ENCODE measurements at places on chromosomes 11 and 22.

- peak; percentile 44 for DNase-seq
These were observed 12.9 kb upstream of the WT1 start for GRCh38 chr11:32448232-32448631.

DNA sequence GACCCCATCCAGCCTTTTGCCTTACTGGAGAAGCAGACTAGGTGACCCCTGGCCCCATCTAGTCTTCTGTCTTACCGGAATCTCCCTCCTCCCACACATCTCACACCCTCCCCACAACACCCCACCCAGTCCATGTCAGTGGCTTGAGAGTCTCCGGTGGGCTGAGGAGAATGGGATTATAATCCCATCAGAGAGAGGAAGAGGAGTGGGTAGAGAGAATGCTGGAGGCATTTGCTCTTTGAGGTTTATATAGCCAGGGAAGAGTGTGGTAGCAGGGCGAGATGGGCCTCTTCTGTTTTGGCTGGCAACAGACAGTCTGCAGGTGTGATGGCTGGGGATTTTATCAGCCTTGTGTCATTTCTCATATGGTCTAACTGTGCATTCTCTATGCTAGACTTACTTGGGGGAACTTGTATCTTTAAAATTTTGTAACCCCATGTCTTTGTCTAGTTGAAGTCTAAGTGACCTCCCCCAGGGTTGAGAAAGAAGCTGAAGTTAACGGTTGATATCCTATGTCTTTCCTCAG lies 50.3 kb downstream of the GRAMD1B start:
- DNase-seq: no peak

GRCh38 chr11:30023074-30023473 lies 6.2 kb upstream of the KCNA4 start:
- DNase-seq: no peak

DNA sequence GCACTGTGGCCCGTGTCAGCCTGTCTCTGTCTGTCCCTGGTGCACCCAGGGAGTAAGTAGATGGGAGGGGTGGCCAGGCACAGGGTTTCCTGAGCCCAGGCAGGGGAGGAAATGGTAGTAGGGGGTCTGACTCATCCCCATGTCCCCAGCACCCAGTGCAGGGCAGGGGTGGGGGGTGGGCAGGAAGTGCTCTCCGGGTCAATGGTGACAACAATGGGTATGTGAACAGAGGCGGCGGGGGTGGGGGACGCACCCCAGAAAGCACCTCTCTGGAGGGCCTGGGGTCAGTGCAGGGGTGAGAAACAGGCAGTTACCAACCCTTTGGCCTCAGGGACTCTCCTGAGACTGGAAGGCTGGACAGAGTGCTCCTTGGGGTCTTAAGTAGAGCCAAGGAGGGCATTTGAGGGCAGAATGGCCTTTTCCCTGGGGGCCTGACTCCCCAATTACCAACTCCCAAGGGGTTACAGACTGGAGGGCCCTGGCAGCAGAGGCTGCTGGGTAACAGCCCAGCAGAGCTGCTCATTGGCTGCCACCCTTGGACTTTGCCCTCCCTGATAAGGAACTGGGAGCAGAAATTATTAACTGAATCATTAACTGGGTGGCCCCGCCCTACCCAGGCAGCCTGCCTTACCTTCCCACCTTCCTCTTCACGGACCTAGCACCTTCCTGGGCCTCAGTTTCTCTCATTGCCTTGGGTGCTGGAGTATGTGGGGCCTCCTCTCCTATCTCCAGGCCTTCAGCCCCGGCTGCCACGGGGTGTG lies 4.2 kb downstream of the MYRF start:
- peak; percentile 87 for DNase-seq

GRCh38 chr22:27452922-27453321 lies 348.6 kb downstream of the MN1 start:
- no peak for DNase-seq

- DNase-seq: no peak
These were observed 5.7 kb upstream of the FLI1 start for GRCh38 chr11:128688031-128688713.

DNA sequence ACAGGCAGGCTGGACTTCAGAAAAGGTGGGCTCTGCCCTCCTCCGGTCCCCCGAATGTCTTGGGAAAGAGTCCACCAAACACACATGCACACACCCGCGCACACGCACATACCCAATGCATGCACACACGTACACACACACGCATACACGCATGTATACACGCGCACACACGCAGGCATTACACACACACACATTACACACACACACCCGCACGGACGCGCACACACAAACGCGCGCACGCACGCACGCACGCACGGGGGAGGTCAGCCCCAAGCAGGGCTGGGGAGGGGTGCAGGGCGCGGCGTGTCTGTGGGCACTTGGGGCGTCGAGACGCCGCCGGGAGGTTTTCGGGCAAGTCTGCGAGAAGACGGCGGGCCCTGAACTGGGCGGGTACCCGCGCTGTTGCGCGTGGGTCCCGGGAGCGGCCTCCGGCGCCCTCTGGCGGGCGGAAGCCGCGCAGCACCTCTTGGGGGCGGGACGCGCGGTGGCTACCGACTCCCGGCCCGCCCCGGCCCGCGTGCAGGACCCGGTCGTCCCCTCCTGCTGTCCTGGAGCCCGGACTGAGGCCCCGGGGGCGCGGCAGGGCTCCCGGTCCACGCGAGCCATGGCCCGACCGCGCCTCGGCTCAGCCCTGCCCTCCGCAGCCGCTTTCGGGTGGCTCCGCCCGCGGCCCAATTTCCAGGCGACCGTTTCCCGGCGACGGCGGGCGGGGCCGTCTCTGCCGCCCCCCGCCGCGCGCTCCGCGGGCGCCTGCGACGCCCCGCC lies 3.6 kb downstream of the SEPTIN5 start:
- DNase-seq: peak; percentile 61

DNA sequence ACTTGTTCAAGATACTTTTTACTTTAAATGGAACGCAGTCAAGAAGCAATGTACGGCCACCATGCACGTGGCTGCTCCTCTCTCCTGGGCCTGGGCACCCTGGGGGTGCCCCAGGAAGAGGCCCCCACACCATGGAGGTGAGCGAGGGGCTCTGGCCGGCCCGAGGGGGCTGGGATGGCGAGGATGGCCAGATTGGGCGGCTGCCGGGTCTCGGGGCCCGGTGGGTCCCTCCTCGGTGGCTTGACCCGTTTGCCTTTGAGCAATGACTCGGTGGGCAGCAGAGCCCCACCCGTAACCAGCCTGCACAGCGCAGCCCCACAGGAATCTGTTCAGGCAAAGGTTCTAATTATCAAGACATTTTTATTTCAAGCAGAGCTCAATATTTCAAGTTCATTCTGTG lies 167.4 kb downstream of the BRD1 start:
- DNase-seq: no peak

DNA sequence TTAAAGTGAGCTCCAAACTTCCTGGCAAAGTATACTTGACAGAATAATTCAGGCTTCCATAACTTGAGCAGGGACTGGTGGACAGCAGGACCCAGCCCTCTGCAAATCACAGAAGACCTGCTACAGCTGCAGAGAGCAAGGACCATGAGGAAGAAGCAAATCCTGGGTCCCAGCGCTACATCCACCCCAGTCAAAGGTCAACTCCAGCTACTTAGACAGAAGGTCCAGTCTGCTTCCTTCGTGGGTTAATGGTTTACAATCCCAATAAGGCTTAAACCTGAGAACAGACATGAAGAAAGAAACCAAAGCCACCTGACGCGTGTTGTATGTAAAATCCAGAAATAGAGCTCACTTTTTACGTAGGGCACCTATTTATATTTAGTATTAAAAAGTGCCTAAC lies 57.7 kb downstream of the SHANK2 start:
- no peak for DNase-seq

DNA sequence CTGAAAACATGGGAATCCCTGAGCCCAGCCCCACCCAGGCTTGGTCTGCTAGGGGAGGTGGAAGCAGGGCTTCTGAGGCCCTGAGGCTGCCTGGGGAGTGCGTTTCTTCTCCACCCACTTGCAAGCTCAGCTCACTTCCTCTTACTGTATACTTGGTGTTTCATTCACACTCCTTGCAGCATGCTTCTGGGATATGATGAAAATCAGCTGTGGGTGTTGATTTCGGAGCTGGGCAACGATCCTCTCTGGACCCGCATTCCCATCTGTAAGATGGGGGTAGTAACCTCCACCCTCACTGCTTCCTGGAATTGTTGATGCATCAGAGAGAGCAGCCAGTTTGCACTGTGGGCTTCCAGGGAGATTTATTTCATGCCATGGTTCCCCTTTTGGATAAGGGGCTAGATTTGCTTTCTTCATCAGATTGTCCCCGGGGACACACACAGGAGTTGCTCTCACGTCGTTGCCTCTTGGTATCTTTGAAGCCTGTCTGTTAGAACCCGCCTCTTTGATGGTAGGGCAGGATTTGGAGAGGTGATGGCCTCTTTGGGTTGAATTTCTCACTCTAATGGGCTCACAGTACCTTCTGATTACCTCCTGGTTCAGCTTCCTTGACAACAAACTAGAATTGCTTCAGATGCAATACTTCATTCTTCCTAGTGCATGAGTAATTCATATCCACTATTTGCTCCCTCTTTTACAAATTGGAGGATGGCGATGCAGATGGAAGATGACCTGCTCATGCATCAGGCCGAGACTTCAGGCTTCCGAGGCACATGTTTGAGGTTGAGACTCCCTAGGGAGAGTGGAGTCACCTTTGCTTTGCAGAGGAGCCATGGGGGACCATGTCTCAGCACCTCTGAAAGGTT lies 40.4 kb downstream of the BCR start:
- no peak for DNase-seq

- DNase-seq: no peak
These were observed 60.3 kb downstream of the DDX10 start for GRCh38 chr11:108724974-108725689.

GRCh38 chr11:72616655-72617054 lies 57.6 kb downstream of the PDE2A start:
- no peak for DNase-seq

DNA sequence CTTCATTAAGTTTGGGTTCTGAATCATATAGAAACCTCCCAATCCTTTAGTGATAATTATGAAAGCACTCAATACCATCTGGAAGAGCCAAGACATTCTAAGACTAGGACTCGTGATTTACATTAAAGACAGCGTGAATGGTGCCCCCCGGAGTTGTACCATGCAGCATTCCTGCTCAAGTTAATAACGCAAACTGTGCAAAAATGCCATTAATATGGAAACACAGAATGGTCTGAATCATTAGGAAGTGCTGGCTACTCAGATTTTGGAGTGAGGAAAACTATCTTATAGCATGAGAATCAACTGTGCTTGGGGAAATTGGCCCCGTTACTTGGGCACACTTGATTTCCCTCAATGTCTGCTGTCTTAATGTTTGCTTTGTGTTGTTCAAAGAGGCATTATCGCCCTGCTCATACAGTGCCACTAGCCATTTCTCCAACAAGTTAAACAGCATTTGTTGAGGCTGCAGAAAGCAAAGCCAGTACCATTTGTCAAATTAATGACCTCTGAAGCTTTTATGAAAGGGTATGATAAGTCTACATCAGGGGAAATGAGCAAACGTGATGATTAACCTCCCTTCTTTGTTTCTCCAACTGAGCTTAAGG lies 18.5 kb upstream of the TPH1 start:
- no peak for DNase-seq

- no peak for DNase-seq
These were observed 7.9 kb downstream of the PPIL2 start for GRCh38 chr22:21673534-21674321.

DNA sequence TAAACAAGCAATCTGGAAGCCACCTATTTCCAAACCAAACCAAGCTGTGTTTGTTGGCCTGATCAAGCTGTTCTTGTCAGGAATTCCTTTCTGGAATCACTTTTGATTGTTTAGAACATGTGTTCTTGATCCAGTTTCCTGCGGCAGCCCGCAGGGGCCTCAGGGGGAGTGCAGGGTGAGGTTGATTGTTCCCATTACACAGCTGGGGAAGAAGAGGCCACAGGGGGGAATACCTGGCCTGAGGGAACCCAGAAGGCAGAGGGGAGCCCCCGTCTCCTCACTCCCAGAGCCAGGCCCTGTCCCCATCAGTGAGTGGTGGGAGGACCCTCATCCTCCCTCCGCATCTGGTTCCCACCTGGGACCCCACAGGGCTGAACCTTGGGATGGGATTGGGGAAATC lies 4.2 kb downstream of the MRGPRD start:
- DNase-seq: no peak

GRCh38 chr11:35856756-35857155 lies 87.1 kb upstream of the LDLRAD3 start:
- no peak for DNase-seq

DNA sequence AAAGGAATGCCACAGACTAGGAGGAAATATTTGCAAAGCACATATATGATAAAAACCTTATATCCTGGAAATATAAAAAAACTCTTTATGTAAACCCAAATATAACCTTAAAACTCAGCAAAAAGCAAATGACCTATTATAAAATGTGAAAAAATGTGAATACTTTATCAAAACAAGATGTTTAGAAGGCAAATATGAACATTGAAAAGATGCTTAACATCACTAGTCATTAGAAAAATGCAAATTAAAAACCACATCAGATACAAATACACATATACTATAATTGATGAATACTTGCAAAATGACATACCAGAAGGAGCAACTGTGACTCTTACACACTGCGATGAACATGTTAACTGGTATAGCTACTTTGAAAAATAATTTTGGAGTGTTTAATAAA lies 511.2 kb upstream of the LRRC4C start:
- DNase-seq: no peak

GRCh38 chr11:68812526-68812925 lies 29.2 kb downstream of the CPT1A start:
- DNase-seq: no peak

DNA sequence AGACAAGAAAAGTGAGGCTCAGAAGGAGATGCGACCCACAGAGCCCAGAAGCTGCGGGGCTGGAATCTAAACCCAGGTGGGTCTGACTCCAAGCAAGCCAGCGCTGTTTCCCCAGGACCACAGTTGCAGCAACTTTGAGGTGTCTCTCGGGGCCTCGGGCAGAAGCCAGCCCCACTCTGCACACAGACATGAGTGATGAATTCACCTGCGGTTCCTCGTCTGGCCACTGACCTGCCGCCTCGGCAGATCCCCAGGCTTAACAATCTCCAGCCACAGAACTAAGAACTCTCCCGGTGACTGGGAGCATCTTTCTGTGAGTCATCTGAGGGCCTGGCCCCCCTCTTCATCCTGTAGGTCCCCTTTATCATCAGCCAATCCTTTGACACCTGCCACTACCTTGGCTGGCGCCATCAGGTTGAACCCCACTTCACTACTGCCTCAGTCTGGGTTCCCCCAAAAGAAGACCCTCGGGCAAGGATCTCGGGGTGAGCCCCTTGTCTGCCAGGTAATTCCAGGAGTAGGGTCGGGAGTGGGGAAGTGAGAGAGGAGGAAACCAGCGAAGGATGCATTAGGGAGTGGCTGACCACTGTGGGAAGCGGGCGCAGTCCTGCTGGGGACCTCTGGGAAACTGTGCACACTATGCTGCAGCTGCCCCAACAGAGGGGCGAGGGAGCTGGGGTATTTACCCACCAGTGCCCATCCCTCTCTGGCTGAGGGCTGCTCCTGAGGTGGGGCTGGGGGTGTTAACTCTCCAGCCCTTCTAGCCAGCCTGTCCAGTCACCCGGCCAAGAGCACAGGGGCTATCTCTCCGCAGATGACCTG lies 33.0 kb upstream of the MN1 start:
- no peak for DNase-seq

DNA sequence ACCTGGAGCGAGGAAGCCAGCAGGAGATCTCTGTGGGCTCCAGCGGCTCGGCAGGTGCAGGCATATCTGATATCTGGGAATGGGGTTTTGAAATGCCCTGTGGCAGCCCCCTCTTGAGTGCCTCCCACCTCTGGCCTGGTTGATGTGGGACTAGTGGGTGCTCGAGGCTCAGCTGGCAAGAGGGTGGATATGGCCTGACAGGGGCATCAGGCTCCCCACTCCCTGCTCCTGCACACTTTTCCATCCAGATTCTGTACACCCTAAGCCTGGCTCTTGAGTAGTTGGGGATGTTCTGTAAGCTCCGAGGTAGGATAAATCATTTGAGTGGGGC lies 75.0 kb downstream of the SCN3B start:
- no peak for DNase-seq

GRCh38 chr11:64776425-64776824 lies 1.9 kb downstream of the SF1 start:
- DNase-seq: no peak

Data from HT1080 (cell line).